Right lobe of liver (tissue), 6 donors: ENCODE measurements at places on chromosomes 3 and 15. TPM values are rescaled to one million over a fixed set of nuclear protein-coding genes. Genes with fewer than 3 reads are reported as not detected.

ACAN gene
- not detected for total RNA-seq

MASP1 gene
- 84.6 TPM for total RNA-seq

GRCh38 chr3:185149591-185149990 is 3.3 kb downstream of the C3orf70 start:
- no peak overlapping the region for H3K27ac ChIP-seq
- DNase-seq = no peak
- no peak overlapping the region for H3K4me3 ChIP-seq
- no peaks in the 10 kb centered on the region for H3K36me3 ChIP-seq
- H3K4me1 ChIP-seq = no peaks in the 10 kb centered on the region
- no peaks in the 10 kb centered on the region for H3K27me3 ChIP-seq

DNA sequence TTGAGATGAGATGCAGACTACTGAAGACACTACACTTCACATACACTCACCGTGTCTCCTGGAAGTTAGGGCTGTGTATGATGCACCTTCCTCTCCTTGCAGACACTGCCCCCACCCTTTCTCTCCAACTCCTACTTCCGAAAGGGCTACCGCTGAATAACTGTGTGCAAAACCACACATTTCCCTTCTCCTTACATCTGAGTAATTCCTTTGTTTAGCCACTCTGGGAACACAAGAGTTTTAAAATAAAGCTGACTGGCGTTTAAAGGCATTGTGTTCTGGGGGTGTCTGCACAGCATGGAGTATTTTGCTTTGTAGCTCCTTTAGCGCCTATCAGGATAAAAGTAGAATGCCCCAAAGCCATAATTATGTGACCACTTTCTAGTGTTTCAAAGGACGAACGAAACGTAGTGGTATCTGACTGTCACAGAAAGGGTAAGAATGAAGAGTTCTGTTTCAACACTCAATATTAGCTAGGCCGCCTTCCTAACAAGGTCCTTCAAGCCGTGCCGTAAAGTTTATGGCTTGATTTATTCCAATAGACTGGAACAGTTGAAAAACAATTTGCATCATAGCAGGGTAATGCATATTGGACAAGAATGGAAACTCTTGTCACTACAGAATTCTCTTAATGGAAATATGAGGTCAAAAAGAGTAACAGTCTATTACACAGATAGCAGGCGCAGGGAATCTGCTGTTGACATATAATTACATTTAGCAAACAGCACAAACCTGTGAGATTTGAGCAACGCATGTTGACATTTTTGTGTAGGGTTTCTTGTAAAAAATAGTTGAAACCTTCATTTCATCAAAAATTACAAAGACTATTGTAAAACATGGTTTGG is 619.9 kb downstream of the FOXP1 start:
- H3K4me3 ChIP-seq = no peak overlapping the region
- H3K36me3 ChIP-seq = peaks cover 5% of the 10 kb centered on the region
- H3K4me1 ChIP-seq = peaks cover 3% of the 10 kb centered on the region
- H3K27me3 ChIP-seq = no peaks in the 10 kb centered on the region
- H3K27ac ChIP-seq = no peak overlapping the region
- no peak for DNase-seq

- no peaks in the 10 kb centered on the region for H3K36me3 ChIP-seq
- H3K4me1 ChIP-seq = peaks cover 14% of the 10 kb centered on the region
- no peak overlapping the region for H3K4me3 ChIP-seq
- no peak overlapping the region for H3K27ac ChIP-seq
- DNase-seq = no peak
These were observed 159.1 kb downstream of the TIGIT start for GRCh38 chr3:114452937-114453336.
